HL-60 (cell line): ENCODE measurements at places on chromosomes 13 and 19.

DNA sequence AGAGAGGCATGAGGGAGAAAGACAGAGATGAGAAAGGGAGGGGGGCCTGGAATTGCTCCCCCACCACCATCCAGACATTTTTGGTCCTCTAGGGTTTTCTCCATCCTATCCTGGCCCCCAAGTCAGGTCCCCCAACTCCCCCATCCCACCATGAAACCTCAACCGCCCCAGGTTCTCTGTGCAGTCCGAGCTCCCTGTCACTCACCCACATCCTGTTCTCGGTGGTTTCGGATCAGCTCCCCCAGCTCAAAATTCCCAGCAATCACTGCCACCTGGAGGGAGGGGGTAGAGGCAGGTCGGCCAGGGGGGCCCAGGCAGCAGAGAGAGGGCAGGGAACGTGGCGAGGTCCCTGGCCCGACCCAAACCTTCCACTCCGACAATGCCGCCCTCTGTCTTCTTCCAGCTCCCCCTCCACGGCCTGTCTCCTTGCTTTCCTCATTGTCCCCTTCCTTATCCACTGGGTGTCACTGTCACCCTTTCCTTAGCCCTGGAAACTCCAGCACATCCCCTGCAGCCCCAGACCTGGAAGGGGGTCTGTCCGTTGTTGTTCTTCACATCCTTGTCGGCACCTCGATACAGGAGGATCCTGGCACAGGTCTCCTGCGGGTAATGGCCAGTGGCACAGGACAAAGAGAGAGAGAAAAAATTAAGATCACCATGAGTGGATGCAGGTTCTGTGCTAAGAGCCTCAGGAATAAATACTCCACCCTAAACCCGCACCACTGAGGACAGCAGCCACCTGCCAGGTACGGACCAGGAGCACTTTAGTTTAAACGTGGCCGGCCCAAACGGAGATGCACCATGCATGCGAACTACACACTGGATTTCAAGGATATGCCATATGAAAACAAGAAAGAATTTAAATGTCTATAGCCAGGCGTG is 15.4 kb downstream of the SHANK1 start:
- DNase-seq: no peak

DNA sequence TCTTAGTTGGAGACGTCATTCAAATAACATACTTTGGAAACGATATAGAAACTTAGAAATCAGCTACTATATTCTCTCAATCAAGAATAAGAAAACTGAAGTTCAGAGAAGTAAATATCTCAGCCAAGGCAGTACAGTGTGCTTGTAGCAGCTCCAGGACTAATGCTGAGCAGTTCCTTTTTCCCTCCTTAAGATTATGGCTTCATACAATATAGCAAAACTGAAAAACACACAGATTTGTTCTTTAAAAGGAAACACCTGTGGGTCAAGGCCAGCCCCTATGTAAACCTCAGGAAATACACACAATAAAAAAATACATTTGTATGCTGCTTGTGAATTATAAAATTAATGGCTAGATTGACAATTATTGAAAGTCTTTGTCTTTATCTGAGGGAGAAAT is 212.7 kb upstream of the EDNRB start:
- no peak for DNase-seq

- DNase-seq: peak; percentile 80
Observed at GRCh38 chr19:33293255-33294057, 8.9 kb downstream of the CEBPA start.

DNA sequence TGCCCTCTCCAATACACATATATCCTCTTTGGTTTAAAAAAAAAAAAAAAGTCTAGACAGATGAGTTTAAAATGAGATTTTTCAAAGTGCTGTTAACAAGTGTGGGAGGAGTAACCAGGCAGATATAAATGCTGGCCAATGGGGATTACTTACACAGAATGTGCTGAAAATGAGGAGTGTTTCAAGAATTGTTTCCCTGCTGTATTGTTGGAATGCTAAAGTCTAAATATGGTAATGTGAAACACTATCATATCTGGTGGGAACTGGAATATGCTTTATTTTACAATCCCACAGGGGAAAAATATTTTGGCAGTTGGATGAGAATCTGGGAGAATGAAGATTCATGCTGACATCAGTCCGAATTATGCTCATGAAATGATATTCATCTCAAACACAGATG is 250.7 kb downstream of the DCT start:
- DNase-seq: no peak

GRCh38 chr19:645912-646778 is 6.5 kb downstream of the FGF22 start:
- no peak for DNase-seq

- DNase-seq: no peak
Observed at GRCh38 chr13:66021846-66022245, 1208.3 kb downstream of the PCDH9 start.

DNA sequence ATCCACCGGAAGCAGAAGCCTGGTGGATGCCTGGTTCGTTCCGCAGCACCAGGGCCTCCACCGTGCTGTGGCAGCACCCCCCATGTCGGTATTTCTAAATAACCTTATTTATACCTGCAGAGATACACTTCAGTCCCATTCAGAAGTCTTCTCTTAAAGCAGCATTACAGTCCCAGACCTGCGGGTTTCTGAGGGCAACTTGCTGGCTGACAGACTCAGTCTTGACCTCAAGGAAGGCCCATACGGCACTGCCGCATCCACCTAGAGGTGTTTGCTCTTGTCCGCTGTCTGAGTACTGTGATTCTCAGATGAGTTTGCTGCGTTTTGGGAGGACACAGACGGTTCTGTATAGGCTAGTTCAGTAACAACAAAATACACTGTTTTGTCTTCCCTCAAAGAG is 16.9 kb upstream of the TEX29 start:
- DNase-seq: no peak

GRCh38 chr19:15110418-15110815 is 3.2 kb downstream of the SYDE1 start:
- DNase-seq: no peak

- no peak for DNase-seq
Observed at GRCh38 chr13:27965343-27965739, 3.8 kb downstream of the CDX2 start.

- no peak for DNase-seq
Observed at GRCh38 chr13:75637181-75637750, 1.1 kb downstream of the LMO7 start.

- DNase-seq: no peak
Observed at GRCh38 chr19:39138221-39139211, 12.9 kb downstream of the PAK4 start.

DNA sequence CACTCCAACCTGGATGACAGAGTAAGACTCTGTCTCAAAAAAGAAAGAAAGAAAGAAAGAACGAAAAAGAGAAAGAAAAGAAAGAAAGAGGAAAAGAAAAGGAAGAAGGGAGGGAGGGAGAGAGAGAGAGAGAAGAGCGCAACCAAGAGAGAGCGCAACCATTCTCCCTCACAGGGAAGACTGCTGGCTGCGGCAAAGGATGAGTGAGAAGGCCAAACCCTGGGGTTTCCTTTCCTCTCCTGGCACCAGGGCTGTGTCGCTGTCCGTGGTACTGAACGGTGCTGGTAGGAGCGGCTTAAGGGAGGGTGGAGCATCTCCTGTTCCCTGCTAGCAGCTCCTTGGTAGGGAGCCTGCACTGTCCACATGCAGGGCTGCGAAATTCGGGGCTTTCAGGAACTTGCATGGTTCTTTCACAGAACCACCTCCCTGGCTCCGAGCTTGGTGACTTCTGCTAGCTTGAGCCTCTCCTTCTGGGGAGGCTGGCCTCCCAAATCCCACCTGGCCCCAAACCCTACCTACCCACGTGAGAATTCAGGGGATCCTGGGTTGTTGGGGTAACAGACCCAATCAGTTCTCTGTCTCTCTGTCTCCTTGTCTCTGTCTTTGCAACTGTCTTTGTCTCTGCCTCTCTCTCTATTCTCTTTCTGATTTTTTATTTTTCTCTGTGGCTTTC is 51.1 kb upstream of the ZNRF4 start:
- DNase-seq: peak; percentile 75

DNA sequence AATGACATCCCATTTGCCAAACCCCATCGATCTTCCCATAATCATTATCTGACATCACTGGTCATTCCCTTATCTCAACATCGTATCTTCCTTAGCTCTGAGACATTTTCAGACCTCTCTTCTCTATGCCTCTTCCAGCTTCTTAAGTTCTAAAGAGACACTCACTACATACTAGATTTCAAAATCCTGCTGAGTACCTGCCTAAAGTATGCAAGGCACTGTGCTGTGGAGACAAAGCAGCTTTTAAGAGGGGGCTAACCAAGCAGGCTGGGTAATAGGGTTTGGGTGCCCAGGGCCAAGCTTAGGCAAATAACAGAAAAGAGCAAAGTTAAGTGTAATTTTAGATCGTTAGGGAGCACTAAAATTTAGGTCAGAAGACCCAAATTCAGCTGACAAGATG is 3.4 kb upstream of the POMP start:
- no peak for DNase-seq

DNA sequence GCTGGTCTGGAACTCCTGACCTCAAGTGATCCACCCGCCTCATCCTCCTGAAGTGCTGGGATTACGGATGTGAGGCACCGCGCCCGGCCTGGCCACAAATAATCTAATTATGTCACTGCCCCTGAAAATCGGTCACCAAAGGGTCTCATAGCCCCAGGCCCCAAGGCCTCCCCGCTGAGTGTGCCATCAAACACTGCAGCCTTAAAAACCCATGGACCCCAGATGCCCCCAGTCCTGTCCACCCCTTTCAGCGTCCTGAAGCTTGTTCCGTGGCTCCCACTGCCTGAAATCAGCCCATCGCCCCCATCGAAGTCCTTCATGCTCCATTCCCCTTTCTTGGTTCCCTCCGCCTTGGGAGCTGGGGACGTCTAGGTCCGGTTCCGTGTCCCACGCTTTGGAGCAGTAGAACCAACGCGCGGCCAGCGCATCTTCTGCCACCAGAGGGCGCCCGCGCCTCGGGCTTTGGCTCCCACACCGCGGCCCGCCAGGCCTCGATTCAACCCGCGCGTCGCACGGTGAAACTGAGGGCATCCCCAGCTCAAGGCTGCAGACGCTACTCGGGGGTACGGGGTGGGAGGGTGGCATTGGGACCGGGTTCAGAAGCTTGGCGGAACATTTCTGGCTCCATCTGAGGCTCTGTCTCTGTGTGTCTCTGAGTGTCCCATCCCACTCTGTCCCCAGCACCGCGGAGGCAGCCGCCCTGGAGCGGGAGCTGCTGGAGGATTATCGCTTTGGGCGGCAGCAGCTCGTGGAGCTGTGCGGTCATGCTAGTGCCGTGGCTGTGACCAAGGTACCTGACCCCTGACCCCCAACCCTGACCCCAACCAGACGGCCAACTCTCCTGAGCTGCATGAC is 3.5 kb downstream of the YJEFN3 start:
- DNase-seq: peak; percentile 55

DNA sequence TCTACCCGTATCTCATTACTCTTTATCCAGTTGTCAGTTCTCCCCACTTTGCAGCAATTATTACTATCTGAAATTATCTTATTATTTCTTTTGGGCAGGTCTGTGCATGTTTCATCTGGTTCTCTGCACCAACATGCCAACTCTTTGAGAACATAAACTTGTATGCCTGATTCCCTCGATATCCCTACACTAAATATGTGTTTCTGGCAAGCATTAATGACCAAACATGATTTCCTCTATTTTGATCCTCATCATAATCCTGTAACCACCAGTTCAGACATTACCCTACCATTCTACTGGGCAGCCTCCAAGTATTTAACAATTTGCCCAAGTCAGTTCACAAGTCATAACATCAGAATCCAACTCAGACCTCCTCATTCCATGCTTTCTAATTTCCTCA is 426.1 kb downstream of the FOXO1 start:
- no peak for DNase-seq

DNA sequence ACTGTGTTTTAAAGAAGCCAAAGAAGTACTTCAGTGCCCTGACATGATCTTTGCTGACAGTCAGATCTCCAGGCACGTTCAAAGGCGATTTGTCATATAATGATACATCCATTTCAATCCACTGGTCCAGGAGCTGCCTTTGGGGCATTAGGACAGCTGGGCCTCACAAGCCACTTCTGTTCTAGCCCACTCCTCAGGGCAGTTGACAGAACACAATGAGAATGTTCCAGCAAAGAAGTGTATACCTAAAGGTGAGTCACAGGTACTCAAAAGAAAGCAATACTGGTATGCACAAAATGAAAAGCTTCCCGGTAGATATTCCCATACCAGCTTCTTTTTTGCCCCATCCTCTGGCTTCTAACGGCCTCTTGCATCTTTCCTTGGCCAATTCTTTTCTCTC is 12.5 kb upstream of the MAP3K10 start:
- DNase-seq: no peak

- peak; percentile 35 for DNase-seq
Observed at GRCh38 chr13:50587115-50587514, 256.4 kb downstream of the DLEU7 start.

DNA sequence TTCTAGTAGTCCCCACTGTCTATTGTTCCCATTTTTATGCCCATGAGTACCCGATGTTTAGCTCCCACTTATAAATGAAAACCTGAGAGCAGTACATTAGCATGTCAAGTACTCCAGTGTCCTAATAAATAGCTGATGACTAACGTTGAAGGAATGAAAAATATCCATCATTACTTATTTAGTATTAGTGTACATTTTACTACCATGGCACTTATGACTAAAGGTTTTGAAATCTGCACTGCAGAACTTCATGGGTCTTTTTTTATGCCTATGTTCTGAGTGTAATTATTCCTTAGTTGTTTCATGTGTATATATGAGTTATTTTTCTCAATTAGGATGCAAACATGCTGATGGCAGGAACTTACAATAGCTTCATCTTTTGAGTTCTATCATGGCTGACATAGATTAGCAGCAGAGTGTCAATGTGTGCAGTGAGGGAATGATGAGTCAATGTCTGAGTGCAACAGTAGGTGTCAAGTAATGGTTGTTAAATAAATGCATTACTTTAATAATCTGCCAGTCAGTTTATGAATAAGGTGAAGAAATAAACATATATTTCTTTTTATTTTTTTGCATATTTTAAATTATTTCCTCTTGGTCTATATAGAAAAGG is 188.4 kb downstream of the ITGBL1 start:
- DNase-seq: no peak

- DNase-seq: peak; percentile 53
Observed at GRCh38 chr19:10503002-10503789, at the start of gene KEAP1. Gene KEAP1 (minus strand): TSS chr19:10503356. CDS start chr19:10500033, 3,323 bp downstream.

DNA sequence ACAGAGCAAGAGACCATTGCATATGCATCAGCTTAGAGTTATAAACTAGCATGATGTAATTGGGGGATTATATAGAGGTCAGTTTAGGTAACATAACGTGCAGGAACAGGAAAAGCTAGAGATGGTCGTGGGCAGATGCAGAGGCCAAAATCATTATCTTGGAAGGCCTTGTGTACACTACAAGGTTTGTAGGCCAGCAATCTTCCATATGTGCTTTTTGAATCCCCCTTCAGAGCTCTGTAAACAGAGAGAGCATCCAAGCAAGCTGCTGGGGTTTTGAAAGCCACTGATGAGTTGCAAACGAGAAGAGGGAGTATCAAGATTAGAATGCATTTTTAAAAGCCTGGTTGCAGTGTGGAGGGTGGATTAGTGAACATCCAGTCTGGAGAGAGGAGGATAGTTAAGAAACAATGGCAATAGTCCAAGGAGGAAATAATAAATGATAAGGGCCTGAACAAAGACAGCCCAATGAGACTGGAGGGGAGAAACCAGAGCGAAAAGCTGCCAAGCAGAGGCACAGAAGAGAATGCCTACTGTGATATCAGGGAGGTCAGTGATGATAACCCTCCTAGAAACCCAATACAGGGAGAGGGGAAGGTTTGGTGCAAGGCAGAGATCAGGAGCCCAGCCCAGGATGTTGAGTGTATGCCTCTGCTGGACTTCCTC is 109.6 kb downstream of the ZAR1L start:
- DNase-seq: no peak
